CD4-positive, CD25-positive, alpha-beta regulatory T cell (primary cell): ENCODE measurements at places on chromosomes 1 and 21.

GRCh38 chr1:208528578-208529240 is 284.5 kb upstream of the PLXNA2 start:
- DNase-seq, result no peak

- no peak for DNase-seq
Measured at GRCh38 chr1:204157962-204158361, 6.1 kb upstream of the ETNK2 start.

- DNase-seq, result no peak
Measured at GRCh38 chr1:101592845-101593244, 356.0 kb downstream of the S1PR1 start.

GRCh38 chr1:23452011-23452411 is 27.5 kb upstream of the TCEA3 start:
- no peak for DNase-seq

GRCh38 chr1:116345011-116345410 is 28.0 kb upstream of the ATP1A1 start:
- no peak for DNase-seq

DNA sequence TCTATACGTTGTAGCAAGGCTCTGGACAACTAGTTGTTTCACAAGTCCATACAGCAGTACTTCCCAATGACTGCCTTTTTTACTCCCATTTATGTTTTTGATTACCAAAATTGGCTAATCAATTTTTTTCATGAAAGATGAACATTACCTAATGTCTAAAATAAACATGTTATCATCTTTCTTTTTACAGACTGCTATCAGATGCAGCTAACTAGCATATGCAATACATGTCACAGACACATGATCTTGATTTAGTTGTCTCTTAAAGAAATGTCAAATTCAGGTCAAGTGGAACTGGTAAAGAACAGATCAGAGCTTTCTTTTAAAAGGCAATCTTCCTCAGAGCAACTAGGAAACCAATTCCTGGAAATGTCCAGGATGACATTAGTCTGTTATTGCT is 630 bp upstream of the DBT start:
- DNase-seq, result no peak
